Lower lobe of right lung (tissue), 2 donors: ENCODE measurements at places on chromosomes 2 and 18. TPM values are rescaled to one million over a fixed set of nuclear protein-coding genes. Genes with fewer than 3 reads are reported as not detected.

Gene ELMOD3
- total RNA-seq = 19.6 TPM

- no peak overlapping the region for H3K4me3 ChIP-seq
- DNase-seq = no peak
- H3K4me1 ChIP-seq = no peaks in the 10 kb centered on the region
- H3K27me3 ChIP-seq = peaks cover 9% of the 10 kb centered on the region
Measured at GRCh38 chr18:63016270-63016669, 300.9 kb downstream of the PHLPP1 start.

GRCh38 chr18:77023102-77023782 lies 109.3 kb downstream of the MBP start:
- no peaks in the 10 kb centered on the region for H3K27me3 ChIP-seq
- no peak for DNase-seq
- H3K4me1 ChIP-seq = no peaks in the 10 kb centered on the region
- H3K27ac ChIP-seq = no peak overlapping the region
- no peak overlapping the region for H3K4me3 ChIP-seq

Gene CCDC102B
- total RNA-seq = 29.4 TPM

DNA sequence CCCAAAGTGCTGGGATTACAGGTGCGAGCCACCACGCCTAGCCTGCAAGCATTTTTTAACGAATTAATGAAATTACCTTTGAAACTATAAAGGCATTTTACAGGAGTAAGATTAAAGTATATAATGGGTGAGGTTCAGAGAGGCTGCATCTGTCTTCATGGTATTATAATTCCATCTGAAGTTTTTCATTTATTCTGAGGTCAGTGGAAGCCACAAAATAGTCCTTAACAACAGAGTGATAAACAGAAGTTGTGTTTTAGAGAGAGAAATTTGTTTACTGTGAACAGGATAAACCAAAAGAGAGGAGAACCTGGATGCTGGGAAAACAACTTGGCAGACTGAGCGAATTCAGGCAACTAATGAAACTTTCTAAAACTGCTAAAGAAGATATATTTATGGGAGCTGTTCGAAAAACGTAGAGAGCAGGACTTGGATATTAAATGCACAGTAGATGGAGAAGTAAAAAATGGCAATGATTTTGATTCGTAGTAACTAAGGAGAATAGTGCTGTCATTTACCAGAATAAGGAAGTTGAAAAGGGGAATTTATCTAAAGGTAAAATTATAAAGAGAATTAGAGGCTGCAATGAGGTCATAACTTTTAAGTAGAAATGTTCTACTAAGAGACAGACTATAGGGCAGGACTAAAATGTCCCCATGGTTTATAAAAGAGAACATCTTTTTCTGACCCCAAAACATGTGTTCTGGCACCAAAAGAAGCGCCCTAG lies 37.9 kb upstream of the ITGA4 start:
- H3K4me3 ChIP-seq = no peak overlapping the region
- no peaks in the 10 kb centered on the region for H3K36me3 ChIP-seq
- H3K27ac ChIP-seq = no peak overlapping the region
- no peaks in the 10 kb centered on the region for H3K4me1 ChIP-seq
